ENCODE measurements at places on chromosomes 6 and 20.

DNA sequence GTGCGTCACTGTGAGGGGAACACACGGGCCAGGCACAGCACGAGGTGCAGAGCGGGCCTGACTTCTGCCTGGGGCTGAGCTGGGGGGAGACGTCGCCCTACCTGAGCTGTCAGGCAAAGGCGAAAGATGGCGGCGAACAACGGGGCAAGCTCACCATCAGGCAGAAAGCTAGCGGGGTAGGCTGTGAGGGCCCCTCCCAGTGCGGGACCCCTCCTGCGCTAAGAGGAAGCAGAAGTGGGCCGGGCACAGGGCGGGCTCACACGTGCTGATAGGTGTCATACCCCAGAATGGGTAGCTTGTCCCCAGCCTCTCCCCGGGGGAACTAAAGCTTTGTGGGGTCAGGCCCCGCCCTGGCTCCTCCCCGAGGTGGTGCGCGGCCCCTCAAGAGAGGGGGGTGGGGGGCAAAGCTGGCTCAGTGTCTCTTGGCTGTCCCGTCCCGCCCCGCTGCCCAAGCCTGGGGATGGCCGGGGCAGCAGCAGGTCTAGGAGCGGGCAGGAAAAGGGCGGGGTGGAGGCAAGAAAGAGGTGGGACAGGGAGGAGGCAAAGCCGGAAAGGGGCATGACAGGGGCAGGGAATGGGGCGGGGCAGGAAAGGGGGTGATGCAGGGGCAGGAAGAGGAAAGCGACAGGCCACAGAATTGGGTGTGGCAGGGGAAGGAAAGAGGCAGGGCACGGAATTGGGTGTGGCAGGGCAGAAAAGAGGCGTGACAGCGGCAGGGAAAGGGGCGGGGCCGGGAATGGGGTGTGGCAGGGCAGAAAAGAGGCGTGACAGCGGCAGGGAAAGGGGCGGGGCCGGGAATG, 14.7 kb downstream of the UCKL1 start:
- no peak for DNase-seq

DNA sequence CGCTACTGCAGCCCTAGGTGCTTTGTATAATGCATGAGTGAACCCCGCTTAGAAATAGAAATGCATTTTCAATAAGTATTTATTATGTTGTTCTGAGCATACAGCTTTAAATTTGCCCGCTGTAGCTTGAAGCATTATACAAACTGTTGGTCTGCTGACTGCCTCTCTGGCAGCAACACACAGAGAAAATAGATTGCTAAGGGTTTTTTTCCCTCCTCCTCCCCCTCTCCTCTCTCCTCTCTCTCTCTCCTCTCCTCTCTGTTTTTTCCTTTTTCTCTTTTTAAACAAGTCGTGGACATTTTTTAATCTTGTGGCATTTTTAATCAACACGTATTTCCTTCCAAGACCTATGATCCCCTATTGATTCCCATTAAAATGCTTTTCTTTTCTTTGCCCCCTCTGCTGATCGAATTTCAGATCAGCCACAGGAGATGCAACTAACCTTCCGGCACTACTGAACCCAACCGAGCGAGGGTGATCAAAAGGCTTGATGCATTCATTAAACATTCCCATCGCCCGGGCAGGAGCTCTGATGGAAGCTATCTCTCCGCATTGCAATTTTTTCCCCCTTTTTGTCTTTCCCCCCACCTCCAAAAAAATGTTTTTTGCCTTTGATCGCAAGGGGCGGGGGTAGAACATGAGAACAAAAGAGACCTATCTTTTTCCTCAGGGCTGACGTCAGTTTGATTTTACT, 90.7 kb upstream of the ARID1B start:
- no peak for DNase-seq

- DNase-seq = no peak
Measured at GRCh38 chr20:38250609-38251008, 9.9 kb downstream of the KIAA1755 start.

DNA sequence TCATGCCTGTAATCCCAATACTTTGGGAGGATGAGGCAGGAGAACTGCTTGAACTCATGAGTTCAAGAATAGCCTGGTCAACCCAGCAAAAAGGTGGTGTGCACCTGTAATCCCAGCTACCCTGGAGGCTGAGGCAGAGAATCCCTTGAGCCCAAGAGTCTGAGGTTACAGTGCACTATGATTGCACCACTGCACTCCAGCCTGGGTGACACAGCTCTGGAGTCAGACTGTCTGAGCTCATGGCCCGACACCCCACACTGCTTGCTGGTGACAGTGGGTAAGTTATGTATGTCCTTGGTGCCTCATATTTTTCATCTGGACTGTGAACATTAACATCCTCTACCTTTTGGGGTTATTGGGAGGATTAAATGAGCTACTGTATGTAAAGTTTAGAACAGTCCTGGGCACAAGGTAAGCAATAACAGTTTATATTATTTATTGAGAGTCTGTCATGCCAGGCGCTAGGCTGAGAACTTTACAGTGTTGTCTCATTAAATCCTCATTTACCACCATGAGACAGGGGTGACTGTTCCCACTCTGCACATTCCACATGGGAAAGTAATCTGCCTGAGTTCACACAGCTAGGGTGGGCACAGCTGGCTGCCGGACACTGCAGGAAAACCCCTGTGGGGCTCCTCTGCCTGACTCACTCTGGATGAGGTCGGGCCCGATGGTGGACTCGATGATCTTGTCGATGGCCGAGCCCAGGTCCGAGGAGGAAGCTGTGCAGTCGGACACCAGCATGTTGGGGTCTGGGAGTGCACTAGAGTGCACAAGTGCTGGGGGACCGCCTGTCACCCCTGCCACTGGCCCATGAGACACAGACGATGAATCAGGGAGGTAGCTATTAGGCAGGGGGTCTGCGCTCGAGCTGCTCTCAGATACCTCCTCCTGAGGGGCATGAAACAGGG, 2.9 kb downstream of the ZNF335 start:
- no peak for DNase-seq

DNA sequence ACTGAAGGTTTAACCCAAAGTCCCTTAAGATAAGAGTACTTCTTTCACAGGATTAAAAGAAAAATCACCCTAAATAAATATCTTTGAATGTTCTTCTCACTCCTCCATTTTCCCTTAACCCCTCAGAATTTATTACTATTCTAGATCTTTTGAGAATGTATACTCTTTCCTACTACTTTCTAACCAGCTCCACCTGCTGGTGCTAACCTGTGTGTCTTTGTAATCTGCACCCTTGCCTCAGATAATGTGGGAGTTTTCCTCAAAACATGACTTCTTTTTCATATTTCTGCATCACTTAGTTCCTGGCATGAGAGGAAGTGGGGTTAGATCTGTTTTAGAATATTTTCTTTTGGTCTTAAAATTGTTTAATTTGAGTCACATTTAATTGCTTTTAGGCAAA, 394.2 kb downstream of the BMP2 start:
- no peak for DNase-seq

DNA sequence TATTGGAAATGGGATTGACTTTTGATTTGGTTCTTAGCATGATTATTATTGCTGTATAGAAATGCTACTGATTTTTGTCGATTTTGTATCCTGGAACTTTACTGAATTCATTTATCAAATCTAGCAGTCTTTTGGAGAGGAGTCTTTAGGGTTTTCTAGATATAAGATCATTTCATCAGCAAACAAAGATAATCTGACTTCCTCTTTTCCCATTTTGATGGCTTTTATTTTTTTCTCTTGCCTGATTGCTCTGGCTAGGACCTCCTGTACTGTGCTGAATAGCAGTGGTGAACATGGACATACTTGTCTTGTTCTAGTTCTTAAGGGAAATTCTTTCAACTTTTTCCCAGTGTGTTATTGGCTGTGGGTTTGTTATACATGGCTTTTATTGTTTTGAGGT, 64.6 kb downstream of the ZC2HC1B start:
- DNase-seq = no peak

- no peak for DNase-seq
Measured at GRCh38 chr6:87099472-87099871, 4.6 kb upstream of the CGA start.

DNA sequence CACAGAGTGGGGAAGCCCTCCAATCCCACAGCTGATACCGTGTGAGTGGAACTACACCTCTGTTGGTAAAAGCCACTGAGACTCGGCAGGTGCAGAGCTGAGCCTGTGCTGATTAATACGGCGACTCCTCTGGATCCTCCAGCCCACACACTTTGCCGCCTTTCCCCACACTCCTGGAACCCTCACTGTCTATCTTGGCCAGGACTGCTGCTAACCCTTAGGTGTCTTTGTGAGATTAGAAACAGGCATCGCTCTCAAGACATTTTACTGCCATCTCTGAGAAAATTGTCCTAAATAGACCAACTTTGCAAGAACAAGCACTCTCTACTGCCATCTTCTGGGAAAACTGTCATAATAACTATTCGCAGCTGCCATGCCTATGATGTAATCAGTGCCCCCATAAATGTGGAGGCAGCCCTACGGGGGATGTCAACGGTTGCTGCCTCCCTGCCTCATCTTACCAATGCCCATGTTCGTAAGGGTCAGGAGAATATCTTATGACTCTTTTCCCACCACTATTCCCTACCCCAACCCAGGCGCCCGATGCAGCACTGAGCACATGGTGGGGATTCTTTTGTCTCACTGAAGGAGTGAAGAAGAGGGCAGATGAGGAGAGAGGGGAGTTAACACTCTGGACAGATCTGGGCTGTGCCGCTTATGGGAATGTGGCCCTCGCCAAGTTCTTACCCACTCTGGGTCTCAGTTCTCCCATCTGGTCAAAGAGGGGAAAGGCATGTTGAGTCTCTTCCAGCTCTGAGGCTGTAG, 26.1 kb upstream of the KCNB1 start:
- peak; percentile 61 for DNase-seq

- DNase-seq = no peak
Measured at GRCh38 chr6:92714346-92714745, 705.0 kb downstream of the EPHA7 start.

- DNase-seq = no peak
Measured at GRCh38 chr6:13695252-13695651, 16.4 kb downstream of the RANBP9 start.

- DNase-seq = no peak
Measured at GRCh38 chr20:57891014-57891413, 181.2 kb upstream of the PMEPA1 start.

GRCh38 chr6:17156966-17157365, 55.1 kb downstream of the STMND1 start:
- DNase-seq = no peak

DNA sequence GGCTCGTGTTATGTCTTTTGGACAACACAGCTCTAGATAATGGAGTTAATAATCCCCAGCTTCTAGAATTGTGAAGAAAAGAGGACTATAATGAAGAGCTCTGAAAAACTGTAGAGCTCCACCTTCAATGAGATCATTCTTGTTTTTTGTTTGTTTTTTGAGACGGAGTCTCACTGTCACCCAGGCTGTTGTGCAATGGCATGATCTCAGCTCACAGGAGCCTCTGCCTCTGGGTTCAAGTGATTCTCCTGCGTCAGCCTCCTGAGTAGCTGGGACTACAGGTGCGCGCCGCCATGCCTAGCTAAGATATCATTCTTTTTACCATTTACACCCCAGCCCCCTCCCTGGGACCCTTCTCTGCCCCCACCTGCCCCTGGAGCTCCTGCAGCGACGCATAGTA, 36.6 kb downstream of the ERGIC3 start:
- no peak for DNase-seq

DNA sequence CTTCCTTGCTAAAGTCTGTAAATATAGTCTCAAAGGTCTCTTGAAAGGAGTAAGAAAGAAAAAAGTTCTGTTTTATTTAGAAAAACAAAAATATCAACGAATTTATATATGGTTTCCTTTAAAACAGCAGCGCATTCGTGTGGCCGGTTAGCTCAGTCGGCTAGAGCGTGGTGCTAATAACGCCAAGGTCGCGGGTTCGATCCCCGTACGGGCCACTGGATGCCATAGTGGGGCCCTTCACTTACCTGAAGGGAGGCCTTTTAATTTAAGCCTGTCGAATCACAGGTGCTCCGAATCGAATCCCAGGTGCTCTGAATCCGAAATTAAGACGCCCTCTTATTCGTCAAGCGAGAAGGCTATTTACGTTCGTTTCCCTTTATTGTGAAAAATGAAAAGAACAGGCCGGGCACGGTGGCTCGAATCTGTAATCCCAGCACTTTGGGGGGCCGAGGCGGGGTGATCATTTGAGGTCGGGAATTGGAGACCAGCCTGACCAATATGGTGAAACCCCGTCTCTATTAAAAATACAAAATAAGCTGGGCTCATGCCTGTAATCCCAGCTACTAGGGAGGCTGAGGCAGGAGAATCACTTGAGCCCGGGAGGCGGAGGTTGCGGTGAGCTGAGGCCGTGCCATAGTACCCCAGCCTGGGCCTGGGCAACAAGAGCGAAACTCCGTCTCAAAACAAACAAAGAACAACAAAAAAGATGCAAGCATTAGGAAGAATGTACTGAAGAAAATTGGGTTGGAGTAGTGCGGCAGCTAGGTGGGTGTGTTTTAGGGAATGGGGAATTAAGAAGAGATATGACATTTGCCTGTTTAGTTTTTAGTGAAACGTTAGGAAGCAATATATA, 195.8 kb upstream of the ZNF184 start:
- peak; percentile 6 for DNase-seq

GRCh38 chr6:71388068-71388744, 99.6 kb downstream of the OGFRL1 start:
- DNase-seq = no peak

DNA sequence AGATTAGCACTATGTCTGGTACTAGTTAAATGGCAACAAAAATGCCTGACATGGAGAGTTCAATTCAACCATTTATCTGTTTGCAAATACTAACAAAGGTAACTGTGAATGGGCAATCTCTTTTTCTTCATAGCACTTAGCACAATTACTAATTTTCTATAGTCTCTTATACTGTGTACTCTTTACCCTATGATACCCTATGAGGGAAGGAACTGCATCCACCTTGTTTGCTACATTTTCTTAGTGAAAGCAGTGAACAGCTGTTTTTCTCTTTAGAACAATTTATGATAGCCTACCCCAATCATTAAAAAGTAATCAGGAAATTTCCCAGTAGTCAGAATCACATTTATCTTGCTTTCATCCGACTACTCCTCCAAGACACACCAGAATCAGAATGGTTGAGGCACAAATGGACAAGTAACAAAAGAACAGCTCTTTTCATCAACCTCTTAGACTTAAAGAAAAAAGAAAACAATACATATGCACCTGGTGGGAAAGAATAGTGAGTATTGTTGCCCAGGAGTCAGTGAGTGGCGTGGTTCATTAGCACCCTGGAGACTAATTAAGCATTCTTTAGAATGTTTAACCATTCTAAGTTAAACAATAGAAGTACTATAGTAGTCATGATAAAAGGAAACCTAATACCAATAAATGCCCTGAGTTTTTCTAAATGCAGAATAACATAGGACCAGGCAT, 16.7 kb downstream of the ZNF292 start:
- DNase-seq = no peak

GRCh38 chr6:165847407-165848085, 184.5 kb upstream of the PDE10A start:
- no peak for DNase-seq

DNA sequence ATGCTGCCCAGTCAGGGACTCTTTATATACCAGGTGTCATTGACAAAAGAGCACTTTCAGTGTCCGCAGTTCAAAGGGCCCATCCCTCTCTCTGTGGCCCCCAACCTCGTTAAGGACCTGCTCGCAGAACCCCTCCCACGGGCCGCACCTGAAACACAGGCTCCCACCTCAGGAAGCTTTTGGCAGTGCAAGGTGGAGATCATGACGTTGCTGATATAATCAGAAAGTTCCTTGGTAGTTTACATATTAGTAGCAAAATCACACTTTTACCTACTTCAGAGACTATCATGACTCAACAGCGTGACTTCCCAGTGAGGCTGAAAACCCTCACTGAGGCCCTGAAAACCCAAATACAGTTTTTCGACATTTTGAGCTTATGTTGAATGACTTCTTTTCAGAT, 4.1 kb downstream of the TTLL2 start:
- no peak for DNase-seq

Data from SJCRH30 (cell line).